ENCODE measurements at places on chromosomes 7 and 10. TPM values are rescaled to one million over a fixed set of nuclear protein-coding genes. Genes with fewer than 3 reads are reported as not detected.
A peak's percentile ranks its signal among the peaks of the same experiment; 100 is the strongest.

DNA sequence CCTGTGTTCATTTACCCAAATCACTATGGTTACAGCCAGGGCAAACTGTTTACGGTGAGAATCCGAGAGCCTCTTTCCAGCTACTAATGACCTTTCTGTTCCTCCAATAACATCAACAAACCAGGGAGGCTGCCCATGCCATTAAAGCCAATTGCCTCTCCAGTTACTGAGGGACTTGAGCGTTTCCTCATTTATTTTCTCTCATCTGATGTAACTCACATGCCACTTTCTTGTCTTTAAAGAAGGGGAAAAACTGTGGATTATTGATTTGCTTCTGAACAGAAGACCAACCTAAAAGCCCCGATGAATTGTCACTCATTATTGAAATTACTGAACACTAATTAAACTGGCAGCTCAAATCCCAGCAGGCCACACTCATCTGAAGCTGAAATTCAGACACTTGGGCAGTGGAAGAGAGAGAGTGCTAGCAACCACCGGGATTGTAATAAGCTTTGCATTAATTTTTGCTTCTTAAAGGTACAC, 595.8 kb upstream of the MKI67 start:
- no peak for DNase-seq

Gene GIMAP7
- 16.9 TPM for total RNA-seq

GRCh38 chr7:10592604-10593003, 381.1 kb upstream of the PHF14 start:
- no peak for DNase-seq

Gene ANKMY2
- total RNA-seq = 28.0 TPM

DNA sequence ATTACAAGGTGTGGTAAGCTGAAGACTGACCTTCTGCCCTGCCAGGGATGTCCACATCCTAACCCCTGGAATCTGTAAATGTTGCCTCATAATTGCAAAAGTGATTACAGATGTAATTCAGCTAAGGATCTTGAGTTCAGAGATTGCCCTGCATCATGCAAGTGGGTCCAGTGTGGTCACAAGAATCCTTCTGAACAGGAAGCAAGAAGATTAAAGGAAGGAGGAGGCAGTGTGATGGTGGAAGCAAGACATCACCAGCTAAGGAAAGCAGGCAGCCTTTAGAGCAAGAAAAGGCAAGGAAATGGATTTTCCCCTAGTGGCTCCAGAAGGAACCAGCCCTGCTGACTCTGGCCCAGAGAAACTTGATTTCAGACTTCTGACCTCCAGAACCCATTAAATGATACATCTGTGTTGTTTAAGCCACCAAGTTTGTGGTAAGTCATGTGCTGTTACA, 78.1 kb downstream of the USP6NL start:
- no peak for DNase-seq

- no peak for DNase-seq
Measured at GRCh38 chr10:37700886-37701780, 156.3 kb downstream of the ZNF248 start.

Gene STN1
- total RNA-seq = 29.2 TPM

GRCh38 chr10:34433241-34434076, 381.6 kb downstream of the PARD3 start:
- no peak for DNase-seq

DNA sequence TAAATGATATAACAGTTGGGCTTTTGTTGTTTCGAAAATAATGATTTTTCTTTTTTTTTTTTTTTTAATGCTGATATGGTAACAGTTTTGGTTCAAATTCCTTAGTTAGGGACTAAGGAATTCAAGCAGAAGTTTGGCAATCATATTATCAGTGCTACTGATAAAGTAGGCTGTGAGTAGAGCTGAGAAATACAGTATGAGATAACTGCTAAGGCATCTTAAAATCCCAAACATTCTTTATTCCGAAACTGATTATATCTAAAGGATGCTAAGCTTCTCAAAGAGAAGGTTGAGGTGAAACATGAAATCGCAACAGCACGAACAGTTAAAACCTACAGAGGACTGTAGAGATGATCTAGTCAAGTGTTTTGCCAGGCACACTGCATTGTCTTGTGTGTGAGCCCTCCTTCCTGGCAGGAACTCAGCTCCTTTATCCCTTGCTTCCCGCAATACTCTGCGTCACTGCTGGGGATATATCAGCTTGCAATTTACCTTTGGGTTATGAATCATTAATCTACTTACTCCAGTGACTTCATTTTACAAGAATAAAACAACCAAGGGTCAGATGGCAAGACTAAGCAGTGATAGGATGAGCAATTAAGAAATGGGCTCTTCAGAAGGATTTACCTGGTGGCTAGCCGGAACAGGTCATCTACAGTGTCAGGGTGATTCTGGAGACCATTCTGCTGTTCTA, 36.7 kb downstream of the IRF5 start:
- peak; percentile 40 for DNase-seq

GRCh38 chr7:10076660-10077300, 896.9 kb upstream of the PHF14 start:
- no peak for DNase-seq

Gene CUL2
- 26.2 TPM for total RNA-seq

DNA sequence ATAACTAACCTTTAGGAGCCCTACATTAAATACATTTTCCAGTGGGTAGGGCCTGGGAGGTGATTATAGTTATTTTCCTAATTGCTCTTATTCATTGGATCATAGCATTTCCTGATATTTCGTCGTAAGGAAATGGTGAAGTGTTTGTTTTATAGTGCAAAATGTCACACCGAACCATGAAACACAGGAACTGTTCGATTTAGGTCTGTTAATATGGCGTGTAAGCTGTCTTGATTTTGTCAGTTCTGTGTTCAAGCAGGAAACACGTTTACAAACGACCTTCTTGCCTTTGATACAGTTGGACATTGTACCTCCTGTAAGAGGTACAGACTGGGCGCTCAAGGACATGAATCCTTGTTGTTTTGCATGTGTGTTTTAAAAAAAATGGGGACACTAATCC, 14.8 kb downstream of the RBM17 start:
- no peak for DNase-seq

- no peak for DNase-seq
Measured at GRCh38 chr7:92656121-92656520, 65.9 kb upstream of the FAM133B start.

DNA sequence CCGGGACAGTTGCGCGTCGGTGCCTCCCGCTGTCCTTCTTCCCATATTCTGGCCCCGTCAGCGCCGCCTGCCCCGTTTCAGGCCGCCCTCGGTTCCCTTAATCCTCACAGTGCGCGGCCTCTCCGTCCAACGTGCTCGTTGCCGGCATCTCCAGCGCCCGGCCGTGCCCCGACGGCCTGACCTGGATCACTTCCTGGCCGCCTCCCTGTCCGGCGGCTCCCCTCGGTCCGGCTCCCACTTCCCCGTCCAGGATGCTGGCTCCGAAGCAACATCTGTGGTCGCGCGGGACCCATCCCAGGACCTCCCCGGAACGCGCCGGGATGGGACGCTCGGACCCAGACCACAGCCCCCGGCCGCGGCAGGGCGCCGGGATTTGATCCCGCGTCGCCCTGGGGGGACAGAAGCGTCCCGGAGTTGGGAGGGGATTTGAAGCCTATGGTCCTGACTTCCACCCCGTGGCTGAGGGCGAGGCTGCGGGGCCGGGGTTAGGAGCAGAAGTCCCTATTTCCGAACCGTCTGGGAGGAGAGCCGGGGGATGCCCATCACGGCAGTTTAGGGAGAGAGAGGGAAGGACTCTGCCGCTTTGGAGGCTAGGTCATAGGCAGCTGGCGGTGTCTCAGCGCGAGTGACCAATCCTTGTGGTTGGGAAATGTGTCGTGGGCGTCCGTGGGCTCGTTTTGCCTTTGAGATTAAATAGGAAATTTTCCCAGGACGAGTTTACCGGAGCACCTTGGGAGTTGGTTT, 53.8 kb downstream of the KCTD7 start:
- no peak for DNase-seq

DNA sequence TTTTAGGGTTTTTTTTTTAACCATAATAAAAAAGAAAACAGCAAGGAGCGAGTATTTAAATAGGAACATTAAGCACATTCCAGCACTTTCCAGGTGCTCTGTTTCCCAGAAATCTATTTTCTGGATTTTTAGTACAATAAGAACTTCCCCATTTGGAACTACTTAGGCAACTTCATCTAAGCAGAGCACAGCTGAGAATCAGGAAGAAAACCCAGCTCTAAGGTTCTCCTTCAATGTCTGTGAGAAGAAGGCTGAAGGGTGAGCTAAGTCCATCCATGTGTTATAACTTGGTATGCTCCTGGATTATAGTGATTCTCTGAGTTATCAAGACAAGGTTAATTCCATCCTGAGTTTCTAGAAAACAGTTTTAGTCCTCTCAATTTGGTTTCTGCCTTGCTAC, 181.9 kb downstream of the CYP26A1 start:
- no peak for DNase-seq

GRCh38 chr7:99997545-99998137, 17.8 kb upstream of the ZKSCAN1 start:
- peak; percentile 64 for DNase-seq

DNA sequence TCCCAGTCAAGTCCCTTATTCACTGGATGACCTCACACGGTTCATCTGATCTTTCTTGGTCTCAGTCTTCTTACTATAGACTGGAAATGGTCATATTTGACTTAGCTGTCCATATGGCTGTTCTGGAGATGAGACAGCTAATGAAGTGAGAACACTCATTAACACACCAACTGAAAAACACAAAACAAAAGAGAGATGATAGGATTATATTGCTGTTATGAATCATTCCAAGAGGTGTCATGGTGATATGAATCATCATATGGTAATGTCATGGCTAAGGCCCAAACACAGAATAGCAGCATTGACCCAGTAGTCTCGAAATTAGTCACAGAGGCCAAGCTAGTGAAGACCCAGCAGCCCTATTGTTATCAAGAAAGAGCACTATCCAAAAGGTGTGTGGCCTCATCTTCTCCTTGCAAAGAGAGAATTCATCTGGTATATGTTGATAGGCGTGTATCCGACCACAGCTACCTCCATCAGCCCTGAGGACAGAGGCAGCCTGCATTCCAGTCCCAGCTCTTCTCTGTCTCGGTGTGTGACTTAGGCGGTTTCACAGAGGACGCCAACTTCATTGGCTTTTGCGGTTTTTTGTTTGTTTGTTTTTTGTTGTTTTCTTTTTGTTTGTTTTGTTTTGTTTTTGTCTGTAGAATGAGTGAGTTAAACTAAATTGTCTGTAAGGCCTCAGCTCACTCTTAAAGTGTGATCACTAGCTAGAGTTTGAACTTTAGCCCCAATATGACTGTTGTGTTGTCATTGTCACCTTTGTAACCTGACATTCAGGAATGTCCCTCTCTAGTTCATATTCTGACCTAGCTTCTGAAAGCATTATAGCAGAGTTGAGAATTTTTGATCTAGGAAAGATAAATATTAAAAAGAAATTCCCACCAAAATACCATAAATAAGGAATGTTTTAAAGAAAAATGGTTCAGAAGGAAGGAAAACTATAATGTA, 97.4 kb upstream of the PDCD4 start:
- DNase-seq = no peak

DNA sequence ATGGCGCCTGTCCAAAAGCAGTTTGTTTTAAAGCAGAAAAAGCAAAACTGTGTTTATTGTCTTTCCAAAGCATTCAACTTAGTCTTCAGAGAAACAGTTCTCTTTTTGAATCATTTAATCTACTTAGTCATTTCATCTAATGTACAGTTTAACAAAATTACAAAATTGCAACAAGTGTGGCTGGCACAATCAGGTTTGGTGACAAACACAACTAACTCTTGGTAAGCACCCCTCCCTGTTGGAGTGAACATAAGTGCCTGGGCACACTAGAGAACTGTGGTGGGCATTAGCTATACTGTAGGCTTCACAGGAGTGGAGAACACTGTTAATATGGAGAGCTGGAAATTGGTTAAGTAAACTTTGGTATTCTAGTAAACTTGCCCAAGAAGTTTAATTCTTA, 6.9 kb downstream of the CREM start:
- DNase-seq = no peak

GRCh38 chr7:23454881-23455526, 15.3 kb downstream of the IGF2BP3 start:
- DNase-seq = no peak

DNA sequence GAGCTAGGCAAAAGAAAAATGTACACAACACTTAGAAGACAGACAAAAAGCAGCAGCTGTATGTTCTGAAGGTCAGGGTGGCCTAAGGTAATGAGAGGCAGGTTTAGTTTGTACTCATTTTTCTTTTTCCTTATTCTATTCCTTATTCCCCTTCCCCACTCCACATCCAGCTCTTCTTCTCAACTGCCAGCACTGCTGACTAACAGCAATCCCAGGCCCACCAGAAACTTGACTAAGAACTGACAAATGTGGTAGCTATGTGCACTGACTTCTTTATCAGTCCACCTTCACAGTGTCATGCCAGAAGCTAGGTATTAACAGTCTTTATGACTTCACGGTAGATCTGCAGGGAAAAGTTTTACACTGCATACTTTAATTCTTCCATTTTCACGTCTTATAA, 6.1 kb downstream of the COPG2 start:
- no peak for DNase-seq

GRCh38 chr7:5294169-5294987, 11.6 kb downstream of the SLC29A4 start:
- DNase-seq = no peak

GRCh38 chr7:42055171-42055570, 181.8 kb downstream of the GLI3 start:
- no peak for DNase-seq

GRCh38 chr10:45447416-45447815, 73.4 kb downstream of the ALOX5 start:
- DNase-seq = no peak

Gene STRIP2
- 2.1 TPM for total RNA-seq

- DNase-seq = no peak
Measured at GRCh38 chr10:121709675-121710073, 111.4 kb upstream of the FGFR2 start.

Gene SLC35B4
- total RNA-seq = 10.7 TPM

Gene TWNK
- 5.7 TPM for total RNA-seq

Gene GFRA1
- total RNA-seq = 18.3 TPM

DNA sequence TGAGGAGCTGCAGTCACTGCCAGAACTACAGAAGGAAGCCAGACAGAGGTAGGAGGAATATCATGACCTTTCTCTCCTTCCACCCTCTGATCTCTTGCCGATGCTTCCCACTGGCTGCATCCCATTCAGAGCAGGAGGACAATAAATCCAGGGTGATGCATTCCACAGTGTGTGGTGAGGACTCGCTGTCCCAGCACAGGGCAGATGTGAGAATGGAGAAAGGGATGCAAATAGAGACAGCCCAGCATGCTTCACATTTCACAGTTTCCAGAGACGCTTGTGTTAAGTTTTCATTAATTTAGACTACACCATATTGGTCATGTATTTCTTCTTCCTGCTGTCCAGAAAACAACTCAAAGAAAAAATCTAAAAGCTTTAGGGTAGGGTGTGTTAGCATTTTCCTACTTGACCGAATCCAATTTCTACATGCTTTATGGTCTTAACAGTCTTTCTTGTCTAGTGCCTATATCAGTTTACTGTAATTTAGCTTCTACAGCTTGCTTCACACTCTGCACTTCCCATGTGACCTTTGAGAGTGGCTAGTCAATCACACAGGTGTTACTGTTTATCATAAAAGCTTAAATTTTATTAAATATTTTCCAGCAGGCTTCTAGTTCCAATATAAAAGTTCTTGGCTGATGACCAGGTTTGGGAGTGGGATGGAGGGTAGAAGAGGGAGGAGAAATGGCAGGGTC, 155.6 kb downstream of the RAPGEF5 start:
- no peak for DNase-seq

Gene NPC1L1
- 61.3 TPM for total RNA-seq

Gene APBB1IP
- total RNA-seq = 40.1 TPM

Gene SCART1
- 3.6 TPM for total RNA-seq

- DNase-seq = peak; percentile 60
Measured at GRCh38 chr7:134669845-134670373, 23.3 kb downstream of the BPGM start.
